ENCODE measurements at places on chromosomes 3 and 15.
A peak's percentile ranks its signal among the peaks of the same experiment; 100 is the strongest.

DNA sequence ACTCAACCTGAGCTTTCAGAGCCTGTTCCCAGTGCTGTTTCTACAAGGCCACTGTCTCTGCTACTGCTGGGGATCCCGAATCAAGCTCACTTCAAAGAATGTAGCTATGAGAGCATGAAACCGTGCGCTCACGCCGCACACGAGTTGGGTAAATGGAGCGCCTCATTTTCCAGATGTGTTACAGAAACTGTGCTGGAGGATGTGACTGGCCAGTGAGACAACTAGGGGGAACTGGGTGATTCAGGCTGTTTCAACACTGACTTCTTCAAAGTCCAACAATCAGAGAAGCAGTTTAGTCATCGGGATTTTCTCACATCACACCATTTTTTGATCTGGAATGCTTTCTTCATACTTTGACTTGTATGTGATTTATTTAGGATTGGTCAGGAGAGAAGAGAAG is 3.5 kb downstream of the ZNF710 start:
- peaks cover 27% of the 10 kb centered on the region for H3K4me1 ChIP-seq
- peak overlapping the region; percentile 41 for H3K27ac ChIP-seq
- no peaks in the 10 kb centered on the region for H3K27me3 ChIP-seq
- H3K36me3 ChIP-seq = peaks cover 7% of the 10 kb centered on the region
- peak; percentile 97 for DNase-seq

DNA sequence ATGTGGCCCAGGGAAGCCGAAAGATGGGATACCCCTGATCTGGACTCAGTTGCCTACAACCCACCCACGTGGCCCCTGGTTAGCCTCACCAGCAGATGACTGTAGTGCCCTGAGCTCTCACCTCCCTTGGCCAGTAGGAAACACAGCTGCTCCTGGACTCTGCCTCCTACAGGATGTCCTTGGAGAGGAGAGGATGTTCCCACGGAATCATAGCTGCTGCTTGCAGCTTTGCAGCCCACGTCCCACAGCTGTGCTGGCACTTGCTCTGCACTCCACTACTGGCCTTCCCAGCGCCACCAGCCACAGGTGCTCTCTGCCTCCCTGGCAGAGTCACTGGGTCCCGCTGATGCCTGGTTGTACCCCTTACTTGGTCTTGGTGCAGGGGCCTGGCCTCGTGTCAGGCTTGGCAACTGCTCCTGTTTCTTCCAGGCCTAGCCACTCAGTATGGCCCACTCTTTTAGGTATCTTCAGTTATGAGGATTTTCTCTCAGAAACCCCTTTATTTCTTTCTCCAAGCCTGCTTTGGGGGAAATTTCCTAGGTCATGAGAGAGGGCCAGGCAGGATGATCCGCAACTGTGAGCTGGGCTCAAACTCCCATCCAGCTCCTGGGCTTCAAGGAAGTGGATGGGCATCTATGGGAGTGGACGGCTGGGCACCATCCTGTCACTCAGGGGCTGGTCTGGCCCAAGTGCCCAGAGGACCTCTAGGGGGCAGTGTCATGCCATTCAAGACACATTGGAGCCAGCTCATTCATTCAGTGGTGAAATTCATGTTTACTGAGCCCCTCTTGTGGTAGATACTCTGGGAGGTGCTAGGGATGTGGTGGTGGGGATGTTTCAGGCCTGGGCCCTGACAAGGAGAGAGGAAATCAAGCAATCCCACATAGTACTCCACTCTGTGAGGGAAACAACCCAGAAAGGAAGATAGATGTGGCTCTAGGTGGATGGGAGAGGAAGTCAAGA is 16.2 kb upstream of the VILL start:
- peaks cover 51% of the 10 kb centered on the region for H3K36me3 ChIP-seq
- peaks cover 2% of the 10 kb centered on the region for H3K4me1 ChIP-seq
- no peaks in the 10 kb centered on the region for H3K27me3 ChIP-seq
- H3K4me3 ChIP-seq = no peak overlapping the region
- no peak overlapping the region for H3K27ac ChIP-seq

- H3K4me1 ChIP-seq = peaks cover 6% of the 10 kb centered on the region
- no peak overlapping the region for H3K27ac ChIP-seq
- peak; percentile 74 for DNase-seq
- H3K36me3 ChIP-seq = peaks cover 5% of the 10 kb centered on the region
These were observed 21.3 kb upstream of the DAPK2 start for GRCh38 chr15:64067564-64068030.

DNA sequence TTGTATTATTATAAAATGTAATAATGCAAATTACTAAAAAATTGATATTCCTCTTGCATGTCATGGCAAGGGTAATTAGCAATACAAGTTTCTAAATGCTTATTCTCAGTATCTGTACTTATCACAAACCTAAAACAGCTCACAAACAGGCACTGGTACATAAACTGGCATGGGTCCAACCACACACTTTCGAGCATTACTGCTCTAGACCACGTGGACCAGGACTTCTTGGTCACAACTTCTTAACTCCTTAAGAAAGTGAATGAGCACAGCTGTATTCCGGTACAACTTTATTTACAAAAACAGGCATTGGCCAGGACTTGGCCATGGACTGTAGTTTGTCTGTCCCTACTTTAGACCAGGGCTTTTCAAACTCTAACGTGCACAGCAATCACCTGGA is 173.3 kb downstream of the SUCLG2 start:
- no peak overlapping the region for H3K4me3 ChIP-seq
- H3K36me3 ChIP-seq = no peaks in the 10 kb centered on the region
- no peak overlapping the region for H3K27ac ChIP-seq
- H3K4me1 ChIP-seq = no peaks in the 10 kb centered on the region
- no peaks in the 10 kb centered on the region for H3K27me3 ChIP-seq
- DNase-seq = no peak

DNA sequence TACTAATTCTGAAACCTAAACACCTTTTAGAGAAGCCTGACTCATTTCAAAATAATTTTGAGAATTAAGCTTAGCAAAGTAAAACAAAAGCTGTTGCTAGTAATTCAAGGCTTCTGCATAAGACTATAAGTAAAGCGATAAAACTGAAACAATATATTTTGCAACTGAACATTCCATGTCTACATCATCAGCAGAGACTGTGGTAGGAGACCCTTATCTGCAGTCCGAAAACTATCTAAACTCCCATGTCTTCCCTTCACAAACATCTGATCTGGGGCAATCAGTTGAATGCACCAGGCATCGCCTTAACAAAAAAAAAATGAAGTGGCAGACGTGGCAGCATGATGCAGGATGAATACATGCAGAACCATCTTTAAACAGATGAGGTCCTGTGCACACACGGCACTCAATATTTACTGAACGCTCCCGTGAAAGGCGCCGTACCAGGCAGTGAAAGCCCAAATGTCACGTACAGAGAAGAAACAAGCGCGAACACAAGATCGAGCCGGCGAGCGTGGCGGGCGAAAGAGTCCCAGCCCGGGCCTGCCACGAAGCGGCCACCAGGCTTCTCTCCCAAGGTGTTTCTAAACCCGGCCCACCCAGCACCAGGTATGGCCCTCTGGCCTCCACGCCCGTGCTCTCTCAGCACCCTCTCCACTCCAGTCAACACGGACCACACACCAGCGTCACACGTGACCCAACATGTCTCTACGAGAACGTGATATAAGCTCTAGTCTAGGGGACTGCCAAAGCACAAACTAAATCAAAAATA is 63.0 kb downstream of the CHSY1 start:
- H3K27ac ChIP-seq = peak overlapping the region; percentile 76
- H3K4me3 ChIP-seq = no peak overlapping the region
- peak; percentile 87 for DNase-seq

DNA sequence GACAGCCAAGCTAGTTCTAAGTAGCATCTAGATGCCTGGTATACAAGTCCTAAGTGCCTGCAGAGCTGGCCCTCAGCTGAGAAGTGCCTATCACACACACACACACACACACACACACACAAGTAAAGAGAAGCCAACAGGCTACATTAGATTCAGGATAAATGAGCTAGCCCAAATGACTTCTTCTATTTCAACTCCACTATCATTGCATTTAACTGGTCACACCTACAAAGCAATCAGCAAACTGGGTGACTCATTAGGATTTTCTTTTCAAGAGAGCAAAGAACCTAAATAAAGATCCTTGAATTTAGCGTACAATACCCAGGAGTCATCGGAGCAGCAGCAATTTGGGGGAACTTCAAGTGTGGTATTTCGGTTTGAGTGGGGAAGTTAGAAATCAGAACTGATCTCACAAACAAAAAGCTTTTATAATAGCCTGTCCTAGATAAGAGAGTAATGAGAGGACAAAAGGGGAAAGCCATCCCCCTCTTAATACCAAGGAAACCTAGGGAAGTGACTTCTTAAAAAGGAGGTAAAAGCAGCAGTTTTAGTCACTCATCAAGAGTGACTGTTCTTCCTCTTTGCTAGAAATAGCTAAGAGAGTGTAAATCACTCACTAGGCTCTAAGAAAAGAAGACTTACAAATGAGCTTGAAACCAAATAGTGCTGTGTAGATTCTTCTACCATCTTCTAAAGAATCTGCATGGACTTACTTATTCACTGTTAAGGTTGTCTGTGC is 112.7 kb downstream of the TNIK start:
- H3K4me3 ChIP-seq = peak overlapping the region; percentile 16
- H3K4me1 ChIP-seq = peaks cover 9% of the 10 kb centered on the region
- H3K27me3 ChIP-seq = peaks cover 4% of the 10 kb centered on the region
- H3K27ac ChIP-seq = peak overlapping the region; percentile 38

DNA sequence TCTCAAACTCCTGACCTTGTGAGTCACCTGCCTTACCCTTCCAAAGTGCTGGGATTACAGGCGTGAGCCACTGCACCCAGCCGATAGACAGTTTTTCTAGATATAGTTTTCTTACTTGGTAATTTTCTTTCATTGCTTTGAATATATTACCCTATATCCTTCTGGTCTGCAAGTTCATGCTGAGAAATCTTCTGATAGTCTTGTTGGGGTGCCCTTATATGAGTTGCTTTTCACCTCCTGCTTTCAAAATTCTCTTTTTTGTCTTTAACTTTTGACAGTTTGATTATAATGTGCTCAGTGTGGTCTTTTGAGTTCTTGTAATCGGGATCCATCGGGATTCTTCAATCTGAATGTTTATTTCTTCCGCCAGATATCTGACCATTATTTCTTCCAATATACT is 217.3 kb downstream of the GREM1 start:
- H3K4me1 ChIP-seq = no peaks in the 10 kb centered on the region
- H3K27ac ChIP-seq = no peak overlapping the region
- H3K36me3 ChIP-seq = no peaks in the 10 kb centered on the region
- DNase-seq = no peak
- H3K4me3 ChIP-seq = no peak overlapping the region

DNA sequence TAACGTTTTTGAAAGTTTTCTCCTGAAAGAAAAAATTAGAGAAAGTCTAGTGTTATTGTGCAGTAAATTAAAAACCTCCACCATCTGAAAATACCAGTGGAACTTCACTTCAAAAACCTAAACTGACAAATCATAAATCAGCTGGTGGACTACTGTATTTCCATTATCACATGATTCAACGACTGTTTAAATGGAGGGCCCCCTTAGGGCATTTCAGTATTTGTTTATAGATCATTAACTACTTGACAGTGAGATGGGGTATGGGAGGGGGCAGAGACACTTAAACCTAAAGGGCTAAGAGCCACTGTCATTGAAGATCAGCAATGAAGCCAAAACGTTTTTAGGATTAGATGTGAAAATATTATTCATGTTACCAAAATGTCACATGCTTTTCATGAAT is 8.8 kb upstream of the C15orf61 start:
- peaks cover 5% of the 10 kb centered on the region for H3K36me3 ChIP-seq
- DNase-seq = no peak
- peaks cover 7% of the 10 kb centered on the region for H3K4me1 ChIP-seq

DNA sequence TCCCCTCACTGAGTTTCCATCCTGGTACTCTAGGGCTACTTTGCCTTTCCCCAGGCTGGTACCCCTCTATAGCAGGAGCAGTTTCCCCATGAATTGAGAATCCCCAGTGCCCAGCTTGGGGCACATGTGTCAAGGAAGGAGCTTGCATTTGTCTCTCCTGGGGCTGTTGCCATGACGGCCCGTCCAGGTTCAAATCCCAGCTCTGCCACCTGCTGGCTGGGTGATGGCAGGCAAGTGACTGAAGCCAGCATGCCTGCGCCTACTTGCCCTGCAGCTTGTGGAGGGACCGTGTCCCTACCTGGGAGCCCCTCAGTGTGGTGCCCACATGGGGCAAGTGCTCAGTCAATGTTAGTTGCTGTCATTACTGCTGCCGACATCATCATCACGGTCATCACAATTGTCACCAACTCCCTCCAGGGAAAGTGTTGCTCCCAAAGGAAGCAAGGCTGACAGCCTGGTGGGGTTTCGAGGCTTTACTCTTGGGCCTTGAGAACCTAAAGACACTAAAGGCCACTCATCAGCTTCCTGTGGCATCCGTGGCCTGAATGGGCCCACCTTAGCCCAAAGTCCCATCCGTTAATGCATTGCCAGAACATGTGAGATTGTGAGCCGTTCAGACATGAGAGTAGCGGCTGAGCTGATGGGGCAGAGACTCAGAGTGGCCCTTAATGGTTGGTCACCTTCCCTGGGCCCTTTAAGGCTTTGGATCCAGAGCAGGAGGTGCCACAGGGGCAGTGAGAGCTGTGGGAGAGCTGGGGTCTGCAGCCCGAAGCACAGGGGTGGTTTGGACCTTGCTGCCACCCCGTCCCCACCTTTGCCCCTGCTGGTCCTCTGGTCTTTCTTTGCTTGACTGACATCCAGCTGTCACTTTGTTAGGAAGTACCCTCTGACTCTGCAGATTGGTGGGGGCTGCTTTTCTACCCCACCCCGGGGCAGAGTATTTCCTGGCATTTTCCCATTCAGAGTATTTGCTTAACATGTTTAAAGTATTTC is 144.4 kb downstream of the DNAJB8 start:
- no peak overlapping the region for H3K27ac ChIP-seq
- DNase-seq = peak; percentile 47
- no peaks in the 10 kb centered on the region for H3K36me3 ChIP-seq
- H3K27me3 ChIP-seq = no peaks in the 10 kb centered on the region

DNA sequence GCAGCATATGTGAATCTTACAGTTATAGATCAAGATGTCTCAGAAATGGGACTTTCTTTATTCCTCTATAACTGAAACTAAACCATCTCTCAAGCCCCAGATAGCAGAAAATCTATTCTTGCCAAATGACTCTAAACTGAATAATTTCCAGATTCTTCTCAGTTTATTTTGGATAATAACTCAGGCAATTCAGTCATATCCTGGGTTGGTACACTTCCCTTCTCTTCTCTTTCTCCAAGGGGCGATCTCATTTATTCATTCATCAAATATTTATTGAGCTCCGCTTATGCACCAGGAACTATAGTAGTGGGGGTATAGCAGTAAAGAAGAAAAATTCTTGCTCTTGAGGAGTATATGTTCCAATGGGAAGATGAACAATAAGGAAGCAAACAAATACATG is 13.5 kb upstream of the PCOLCE2 start:
- DNase-seq = no peak
- H3K36me3 ChIP-seq = no peaks in the 10 kb centered on the region
- H3K4me3 ChIP-seq = peak overlapping the region; percentile 12
- H3K27ac ChIP-seq = no peak overlapping the region
- peaks cover 3% of the 10 kb centered on the region for H3K4me1 ChIP-seq
- no peaks in the 10 kb centered on the region for H3K27me3 ChIP-seq

DNA sequence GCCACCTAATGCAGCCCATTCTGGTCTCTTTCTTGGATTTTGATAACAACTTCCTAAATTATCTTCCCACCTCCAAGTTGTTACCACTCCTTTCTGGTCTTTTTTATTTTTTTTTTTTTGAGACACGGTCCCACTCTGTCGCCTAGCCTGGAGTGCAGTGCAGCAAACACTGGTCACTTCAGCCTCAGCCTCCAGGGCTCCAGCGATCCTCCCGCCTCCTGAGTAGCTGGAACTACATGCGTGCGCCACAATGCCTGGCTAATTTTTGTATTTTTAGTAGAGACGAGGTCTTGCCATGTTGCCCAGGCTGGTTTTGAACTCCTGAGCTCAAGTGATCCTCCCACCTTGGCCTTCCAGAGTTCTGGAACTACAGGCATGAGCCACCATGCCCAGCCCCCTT is 92.8 kb upstream of the BHLHE40 start:
- H3K36me3 ChIP-seq = no peaks in the 10 kb centered on the region
- H3K27ac ChIP-seq = no peak overlapping the region
- no peak for DNase-seq
- H3K27me3 ChIP-seq = no peaks in the 10 kb centered on the region

Data from mesenchymal stem cell (in vitro differentiated cells and primary cell).